Panc1 (cell line): ENCODE measurements at places on chromosomes 16 and 17. TPM values are rescaled to one million over a fixed set of nuclear protein-coding genes. Genes with fewer than 3 reads are reported as not detected.

DNA sequence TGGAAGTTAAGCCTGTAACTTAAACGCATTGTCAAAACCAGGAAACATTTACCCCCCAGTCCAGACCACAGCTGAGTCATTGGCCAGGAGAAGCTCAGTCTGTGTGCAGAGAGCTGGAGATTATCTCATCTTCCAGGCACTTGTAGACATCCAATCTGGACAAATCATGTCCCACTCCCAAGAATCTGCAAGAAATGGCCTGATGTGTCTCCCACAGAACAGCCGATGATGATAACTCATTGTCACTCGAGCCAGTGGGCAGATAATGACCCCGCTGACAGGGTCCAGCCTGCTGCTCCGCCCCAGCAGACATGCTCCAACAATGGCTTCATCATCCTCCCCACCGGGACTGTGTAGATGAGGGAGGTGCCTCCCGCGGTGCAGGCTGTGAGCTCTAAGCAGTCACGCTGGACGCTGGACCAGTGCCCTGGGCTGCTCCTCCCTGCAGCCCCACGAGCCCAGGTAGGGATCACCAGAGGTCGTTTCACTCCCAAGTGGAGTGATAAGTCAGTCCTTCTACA, 322.5 kb downstream of the C16orf95 start:
- no peak for DNase-seq

PTGES3L gene
- total RNA-seq, result 0.74 TPM

- DNase-seq, result no peak
Observed at GRCh38 chr17:7219812-7220592, at the start of the genes ACADVL and DLG4. Gene ACADVL (plus strand): TSS chr17:7219938. CDS start chr17:7219985, 47 bp downstream. Gene DLG4 (minus strand): TSS chr17:7219836.

DNA sequence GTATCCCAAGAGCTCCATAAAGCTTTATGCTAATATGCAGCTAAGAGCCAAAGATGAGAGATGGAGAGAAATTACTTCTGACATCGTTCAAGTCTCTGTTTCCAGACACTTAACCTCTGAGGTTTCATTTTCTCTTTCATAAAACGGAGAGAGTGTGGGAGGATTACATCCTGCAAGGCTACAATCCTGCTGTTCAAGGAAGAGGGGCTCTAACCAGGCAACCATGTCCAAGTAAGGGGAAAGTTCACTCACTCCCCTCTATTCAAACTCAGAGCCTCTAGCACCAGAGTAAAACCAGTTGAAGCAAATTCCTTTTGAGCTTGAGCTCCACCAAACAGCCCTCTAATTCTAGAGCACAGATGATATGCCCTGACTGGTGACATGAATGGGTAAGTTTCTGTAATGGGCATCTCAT, 397.4 kb downstream of the NPIPA8 start:
- no peak for DNase-seq

- DNase-seq, result no peak
Observed at GRCh38 chr17:47879028-47879585, 16.9 kb upstream of the SP2 start.

SRSF2 gene
- 436 TPM for total RNA-seq

- DNase-seq, result no peak
Observed at GRCh38 chr16:51761001-51761400, 609.9 kb upstream of the SALL1 start.

GRCh38 chr17:9329251-9329921, 246.2 kb downstream of the STX8 start:
- no peak for DNase-seq

- DNase-seq, result no peak
Observed at GRCh38 chr17:79730769-79731483, at the start of gene ENPP7. Gene ENPP7 (plus strand): TSS chr17:79730943. CDS start chr17:79731140, 197 bp downstream.

CEMP1 gene
- total RNA-seq, result not detected

DNA sequence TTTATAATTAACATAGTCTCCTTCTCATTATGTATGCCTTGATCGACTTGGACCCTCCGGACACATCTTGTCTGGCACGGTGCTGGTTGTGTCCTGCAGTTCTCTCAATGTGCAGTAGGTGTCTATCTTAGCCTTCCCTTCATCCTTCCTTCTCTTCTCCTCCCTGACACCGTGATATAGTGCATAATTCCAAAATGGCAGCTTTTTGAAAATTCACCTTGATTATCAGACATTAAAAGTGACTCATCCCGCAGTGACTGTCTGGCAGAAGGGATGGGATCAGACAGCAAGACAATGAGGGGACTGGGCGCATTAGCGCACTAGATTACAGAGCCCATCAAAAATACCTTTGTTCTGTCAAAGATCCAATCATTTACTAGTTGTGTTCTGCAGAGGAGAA, 70.0 kb upstream of the PMFBP1 start:
- DNase-seq, result peak; percentile 7

SEPTIN12 gene
- total RNA-seq, result not detected

DNA sequence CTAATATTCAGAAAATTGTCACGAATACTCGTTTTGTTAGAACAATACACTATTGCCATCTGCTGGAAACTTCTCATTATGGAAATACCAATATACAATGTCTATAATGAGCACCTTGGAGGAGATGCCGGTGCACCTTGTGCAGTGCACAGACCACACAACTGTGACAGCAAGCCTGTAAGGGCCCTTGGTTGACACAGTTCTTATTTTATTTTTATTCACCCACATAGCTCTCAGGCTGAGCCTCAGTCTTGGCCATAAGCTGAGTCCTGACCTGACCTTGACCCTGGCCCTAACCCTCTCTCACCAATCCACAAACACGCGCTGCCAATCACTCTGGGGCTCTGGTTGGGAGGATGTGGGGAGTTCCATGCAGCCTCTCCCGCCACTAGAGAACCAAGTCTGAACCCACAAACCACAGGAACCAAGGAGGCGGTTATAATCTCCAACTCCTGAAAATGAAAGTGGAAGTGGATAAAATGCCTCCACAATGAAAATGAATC, 7.6 kb downstream of the AIPL1 start:
- no peak for DNase-seq

- no peak for DNase-seq
Observed at GRCh38 chr16:11374255-11374654, 29.0 kb downstream of the RMI2 start.

KRTAP9-4 gene
- total RNA-seq, result not detected
